Hematopoietic multipotent progenitor cell treated with erythropoietin and hydrocortisone succinate and interleukin-3 and kit ligand, for 15 days (in vitro differentiated cells): ENCODE measurements at places on chromosomes 7 and 10.

GRCh38 chr7:22726345-22726906 is 574 bp upstream of the IL6 start:
- DNase-seq: no peak

DNA sequence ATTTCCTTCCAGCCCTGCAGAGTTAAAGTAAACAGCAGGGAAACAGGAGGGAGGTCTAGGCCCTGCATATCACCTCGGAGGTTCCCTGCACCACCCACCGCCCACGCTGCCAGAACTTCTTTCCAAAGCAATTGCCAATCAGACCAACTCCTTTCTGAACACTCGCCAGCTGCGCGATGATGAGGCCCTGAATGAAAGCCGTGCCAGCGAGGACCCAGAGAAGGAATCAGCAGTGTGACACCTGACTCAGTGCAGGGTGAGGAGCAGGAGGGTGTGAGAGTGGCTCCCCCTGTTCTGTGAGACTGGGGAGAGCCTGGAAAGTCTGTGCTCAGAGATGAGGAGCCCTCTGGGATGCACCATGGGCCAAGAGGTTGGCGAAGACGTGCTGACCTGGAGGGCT is 3.3 kb upstream of the TCERG1L start:
- DNase-seq: no peak

GRCh38 chr10:25758041-25758457 is 176.0 kb upstream of the MYO3A start:
- no peak for DNase-seq

GRCh38 chr7:36456138-36456537 is 66.5 kb downstream of the ANLN start:
- DNase-seq: no peak

DNA sequence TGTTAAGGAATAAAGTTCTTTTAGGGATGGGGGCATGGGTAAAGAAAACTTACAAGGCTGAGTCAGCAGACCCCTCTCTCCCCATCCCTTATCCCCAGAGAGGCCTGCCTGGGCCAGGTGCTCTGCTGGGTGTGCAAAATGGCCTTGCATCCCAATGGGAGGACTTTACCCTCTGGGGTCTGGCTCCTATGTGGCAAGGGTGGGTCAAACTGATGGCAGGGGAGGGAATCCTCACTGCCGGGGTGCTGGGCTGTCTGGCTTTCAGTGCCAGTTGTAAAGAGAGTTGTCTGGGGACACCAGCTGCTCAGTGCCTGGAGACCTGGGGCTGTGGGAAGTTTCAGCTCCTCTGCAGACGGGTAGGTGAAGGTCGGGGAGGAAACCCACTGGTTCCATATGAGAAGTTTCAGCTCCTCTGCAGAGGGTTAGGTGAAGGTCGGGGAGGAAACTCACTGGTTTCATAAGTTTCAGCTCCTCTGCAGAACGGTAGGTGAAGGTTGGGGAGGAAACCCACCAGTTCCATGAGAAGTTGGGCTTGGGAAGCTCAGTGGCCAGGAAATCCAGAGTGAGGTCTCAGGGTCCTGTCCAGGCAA is 127.2 kb upstream of the PODXL start:
- DNase-seq: no peak
